ENCODE measurements at places on chromosomes 5 and 9. TPM values are rescaled to one million over a fixed set of nuclear protein-coding genes. Genes with fewer than 3 reads are reported as not detected.

The RORB gene
- 1.1 TPM for total RNA-seq

DNA sequence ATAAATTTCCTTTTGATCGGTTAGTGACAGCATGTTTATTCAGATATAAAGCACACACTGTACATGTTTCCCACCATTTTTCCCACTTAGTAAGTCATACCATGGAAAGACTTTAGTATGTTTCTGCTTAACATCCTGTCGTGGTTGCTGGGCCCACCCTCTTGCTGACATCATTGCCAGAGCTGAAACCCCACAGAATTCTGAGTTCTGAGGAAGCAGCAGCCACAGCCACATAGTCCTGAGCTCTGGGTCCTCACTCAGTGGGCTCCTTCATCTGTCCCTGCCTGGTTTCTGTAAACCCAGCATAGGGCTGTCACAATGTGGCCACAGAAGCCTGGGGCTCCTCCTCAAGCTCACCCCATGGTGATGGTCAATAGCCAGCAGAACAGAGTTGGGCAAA is 441.5 kb downstream of the ENC1 start:
- no peak for DNase-seq

DNA sequence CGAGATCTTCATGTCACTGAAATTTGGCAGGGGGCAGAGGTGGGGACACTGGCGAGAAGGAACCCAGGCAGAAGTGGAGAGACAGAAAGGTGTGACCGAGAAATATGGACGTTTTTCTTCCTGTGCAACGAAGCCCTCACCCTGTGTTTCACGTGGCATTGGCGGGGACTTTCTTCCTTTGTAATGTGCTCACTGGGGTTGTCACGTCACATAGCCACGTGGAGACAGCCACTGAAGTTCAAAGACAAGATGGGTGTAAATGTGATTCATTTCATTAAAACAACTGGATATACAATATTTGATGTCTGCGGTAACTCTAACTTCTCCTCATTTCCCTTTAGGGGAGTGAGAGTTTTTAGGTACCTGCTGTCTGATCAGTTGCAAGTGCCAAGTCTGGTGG is 225.7 kb downstream of the FSTL4 start:
- DNase-seq = peak; percentile 11

GRCh38 chr5:73344835-73345234 is 103.7 kb downstream of the FOXD1 start:
- no peak for DNase-seq

GRCh38 chr9:73067074-73067473 is 84.6 kb upstream of the ANXA1 start:
- no peak for DNase-seq

DNA sequence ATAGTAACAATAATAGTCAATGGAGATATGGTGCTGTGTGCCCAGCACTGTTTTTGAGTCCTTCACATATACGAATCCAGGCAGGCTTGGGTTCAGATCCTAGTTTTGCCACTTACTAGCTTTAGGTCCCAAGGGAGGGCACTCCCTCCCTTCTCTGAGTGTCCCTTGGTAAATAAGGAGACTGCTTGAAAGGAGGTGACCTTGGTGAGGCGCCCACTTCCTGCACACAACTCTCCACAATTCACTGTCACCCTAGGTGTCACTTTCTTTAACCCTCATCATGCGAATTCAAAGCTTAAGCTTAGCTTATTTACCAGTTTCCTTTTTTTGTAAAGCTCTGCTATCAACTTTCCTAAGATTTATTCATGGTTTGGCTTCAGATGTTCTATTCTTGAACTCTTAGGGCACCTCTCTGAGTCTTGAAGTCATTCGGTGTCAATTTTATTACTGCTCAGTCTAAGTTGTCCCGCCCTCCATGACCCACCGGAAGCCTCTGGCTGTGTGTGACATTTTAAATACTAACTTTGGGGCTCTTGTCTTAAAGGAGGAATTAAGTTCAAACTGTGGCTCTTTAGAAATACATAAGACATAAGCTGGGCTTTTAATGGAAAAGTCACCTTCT is 170.7 kb upstream of the ZNF618 start:
- no peak for DNase-seq

DNA sequence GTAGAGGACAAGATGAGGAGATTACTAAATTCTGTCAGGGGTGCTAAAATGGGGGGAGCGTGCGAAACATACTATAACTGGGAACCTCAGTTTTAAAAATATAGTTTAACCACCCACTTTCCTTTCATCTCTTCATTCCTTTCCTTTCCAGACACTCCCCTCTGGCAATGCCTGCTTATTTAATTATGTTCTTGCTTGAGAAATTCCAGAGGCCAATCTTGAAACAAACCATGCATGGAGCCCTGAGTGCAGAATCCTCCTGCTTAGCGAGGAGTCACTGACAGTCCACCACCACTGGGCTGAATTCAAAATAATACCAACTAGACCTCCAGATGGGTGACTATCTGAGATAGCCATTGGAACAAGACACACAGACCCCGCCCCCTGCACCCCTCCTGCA is 29.7 kb upstream of the C9orf72 start:
- DNase-seq = no peak

Measured in sigmoid colon (tissue), 7 donors.